ENCODE measurements at places on chromosomes 5 and 9. TPM values are rescaled to one million over a fixed set of nuclear protein-coding genes. Genes with fewer than 3 reads are reported as not detected.

DNA sequence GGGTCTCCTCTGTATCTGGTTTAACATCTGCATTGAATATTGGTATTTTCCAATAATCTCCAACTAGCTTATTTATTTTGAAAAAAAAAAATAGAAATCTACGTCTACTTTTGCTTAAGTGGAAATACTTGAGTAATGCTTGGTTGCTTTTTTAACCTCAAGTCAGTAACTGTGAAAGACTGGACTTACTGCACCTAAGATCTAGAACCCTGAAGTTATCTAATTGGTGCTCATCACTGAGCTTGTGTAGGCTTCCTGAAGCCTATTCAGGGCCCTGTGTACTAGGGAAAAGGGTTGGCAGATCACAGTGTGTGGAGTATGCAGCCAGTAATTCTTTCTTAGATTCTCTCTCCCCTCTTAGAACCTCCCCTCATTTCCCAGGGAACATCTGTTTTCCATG is 16.2 kb downstream of the SLC1A1 start:
- DNase-seq: no peak

Gene THBS4
- total RNA-seq: 1.5 TPM

Gene GABRA6
- total RNA-seq: not detected

DNA sequence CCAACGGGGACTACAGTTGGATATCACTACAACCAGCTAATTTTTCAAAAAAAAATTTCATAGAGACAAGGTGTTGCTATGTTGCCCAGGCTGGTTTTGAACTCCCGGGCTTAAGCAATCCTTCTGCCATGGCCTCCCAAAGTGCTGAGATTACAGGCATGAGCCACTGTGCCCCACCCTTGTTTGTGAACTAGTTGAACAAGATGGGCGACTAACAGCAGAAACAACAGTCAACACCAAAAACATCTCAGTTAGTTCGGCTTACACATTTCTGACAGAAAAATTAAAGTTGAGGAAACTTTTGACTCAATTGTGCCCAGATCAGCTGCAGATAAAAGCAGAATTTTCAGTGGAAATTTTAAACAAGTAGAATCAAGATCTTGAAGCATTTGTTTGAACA is 470.1 kb downstream of the TLE4 start:
- no peak for DNase-seq

Gene SNCAIP
- total RNA-seq: not detected

DNA sequence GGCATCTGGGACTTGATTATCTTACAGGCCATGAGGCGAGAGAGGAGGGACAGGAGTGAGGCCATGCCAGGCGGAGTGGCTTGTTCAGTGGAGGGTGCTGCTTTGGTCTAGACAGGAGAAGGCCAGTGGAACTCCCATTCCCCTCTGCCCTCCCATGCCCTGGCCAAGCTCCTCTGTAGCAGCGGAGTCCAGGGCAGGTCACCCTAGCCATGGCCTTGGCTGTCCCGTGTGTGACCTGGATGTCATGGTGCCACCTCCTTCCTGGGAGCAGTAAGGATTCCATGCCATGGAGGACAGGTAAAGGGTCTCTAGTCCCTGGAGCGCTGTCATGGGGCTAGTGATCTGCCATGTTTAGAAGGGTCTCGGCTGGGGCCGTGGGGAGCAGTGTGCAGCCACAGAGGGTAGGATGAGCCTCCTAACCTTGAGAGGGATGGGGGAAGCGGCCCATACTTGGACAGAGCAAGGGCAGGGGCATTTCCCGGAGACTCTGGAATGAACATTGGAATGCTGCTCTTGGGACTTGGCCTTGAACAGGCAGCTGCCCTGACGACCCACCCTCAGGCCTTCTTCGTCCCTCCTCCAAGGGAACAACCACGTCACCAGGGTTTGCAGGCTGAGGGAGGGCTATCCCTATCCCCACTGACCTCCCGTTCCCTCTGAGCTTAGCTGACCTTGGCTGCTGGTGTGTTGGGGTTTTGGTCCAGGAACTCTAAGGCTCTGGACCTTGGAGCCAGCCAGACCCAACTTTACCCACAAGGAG is 100.4 kb downstream of the DAB2IP start:
- DNase-seq: no peak

DNA sequence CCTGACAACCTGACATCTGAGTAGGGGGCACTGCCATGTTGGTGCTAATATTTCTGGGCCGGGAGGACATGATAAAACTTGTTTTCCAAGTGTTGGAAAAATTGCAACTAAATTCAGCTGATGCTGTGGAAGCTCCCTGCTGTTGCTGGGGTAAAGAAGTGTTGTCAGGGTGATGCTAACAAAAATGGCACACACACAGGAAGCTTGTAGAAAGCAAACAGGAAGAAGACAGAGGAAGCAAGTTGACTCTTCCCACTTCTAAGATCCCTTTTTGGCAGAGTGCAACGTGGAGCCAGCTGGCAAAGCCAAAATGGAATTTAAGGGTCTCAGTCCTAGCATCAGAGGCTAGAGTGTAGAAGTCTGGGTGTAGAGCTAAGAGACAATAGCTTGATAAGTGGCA is 11.3 kb upstream of the RIOK2 start:
- no peak for DNase-seq

GRCh38 chr5:32059761-32060530 is 114.2 kb downstream of the GOLPH3 start:
- no peak for DNase-seq

GRCh38 chr5:127176769-127177168 is 103.5 kb upstream of the C5orf63 start:
- no peak for DNase-seq

GRCh38 chr5:97501286-97501964 is 318.4 kb upstream of the RIOK2 start:
- DNase-seq: no peak

Gene LHX3
- not detected for total RNA-seq

- no peak for DNase-seq
Measured at GRCh38 chr5:6373081-6373846, 5.1 kb downstream of the MED10 start.
